ENCODE measurements at places on chromosomes 7 and 10.

- DNase-seq: no peak
Measured at GRCh38 chr10:116753759-116754158, 11.4 kb upstream of the HSPA12A start.

DNA sequence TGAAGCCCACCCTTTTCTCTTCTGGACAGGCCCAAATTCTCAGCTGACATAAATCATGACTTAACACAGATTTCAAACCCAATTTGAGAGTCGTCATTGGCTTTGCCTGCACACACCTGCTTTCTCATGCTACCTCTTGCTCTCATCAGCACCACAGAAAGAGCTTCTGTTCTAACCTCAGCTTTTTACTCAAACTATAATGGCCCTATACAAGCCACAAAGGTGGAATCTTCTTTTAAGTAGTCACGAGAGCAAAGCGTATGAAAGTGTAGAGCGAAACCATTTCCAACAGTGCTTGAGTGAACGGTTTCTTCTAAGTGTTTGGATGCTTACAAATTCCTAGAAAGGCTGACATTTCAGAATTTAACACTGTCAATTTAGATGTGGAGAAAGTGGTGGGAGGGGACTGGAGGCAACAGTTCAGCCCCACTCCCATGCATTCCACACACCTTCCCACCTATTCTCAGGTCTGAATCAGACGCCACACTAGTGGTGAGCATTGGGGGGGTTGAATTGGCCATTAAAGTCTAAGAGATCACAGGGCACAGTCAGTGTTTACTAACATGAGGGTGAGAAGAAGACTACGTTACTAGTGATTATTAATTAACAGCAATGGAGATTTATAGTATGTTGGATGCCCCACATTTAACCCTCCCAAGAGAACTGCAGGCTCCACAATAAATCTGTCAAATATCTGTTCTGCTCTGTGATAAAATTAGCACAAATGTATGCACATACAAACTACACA lies 114.0 kb downstream of the PRKCQ start:
- DNase-seq: no peak

DNA sequence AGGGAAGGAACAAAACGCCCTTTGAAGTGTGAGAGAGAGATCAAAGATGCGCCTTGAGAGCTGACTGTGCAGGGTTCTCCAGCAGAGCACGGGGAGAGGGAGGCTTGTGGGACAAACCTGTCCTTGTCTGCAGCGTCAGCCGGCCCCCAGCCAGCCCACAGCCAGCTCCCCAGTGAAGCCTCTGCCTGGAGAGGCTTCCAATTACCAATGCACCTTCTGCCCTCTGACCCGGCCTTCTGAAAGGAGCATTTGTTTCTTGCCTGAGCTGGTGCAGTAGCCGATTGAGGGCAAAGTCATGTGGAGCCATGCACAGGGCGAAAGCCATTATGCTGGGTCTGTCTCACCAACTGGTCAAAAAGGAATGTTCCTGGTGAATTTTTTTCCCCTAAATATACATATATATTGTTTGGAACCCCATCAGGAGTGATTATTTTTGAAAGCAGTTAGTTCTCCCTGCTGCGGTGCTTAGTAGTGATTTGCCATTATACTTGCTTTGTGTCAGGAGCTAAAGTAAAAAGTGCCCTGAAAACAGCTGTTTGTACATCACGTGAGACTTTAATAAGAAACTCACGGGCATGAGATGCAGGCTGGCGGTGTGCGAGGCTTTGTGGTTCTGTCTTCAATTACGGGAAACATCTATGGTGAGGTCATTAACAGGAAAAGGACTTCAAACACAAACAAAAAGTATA lies 268.6 kb downstream of the KLF6 start:
- no peak for DNase-seq

DNA sequence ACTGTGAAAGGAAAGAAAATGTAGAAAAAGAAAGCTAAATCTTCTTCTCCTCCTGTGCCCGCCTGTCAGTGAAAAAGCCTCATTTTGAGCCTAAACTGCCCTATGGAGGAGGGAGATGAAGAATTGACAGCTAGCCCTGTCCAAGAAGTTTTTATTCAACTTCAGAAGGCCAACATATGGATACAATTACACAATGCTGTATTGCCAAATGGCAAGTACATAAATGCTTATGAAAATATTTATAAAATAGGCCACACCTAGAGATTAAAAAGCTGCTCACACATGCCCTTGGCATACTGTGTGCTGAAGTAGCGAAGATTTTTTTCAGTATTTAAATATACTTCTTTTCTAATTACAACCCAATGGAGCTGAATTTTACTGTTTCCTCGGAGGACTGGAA lies 65.1 kb upstream of the NEBL start:
- DNase-seq: no peak

GRCh38 chr7:74351836-74352235 lies 62.6 kb downstream of the CLIP2 start:
- no peak for DNase-seq

Measured in NCI-H2081 treated with DMSO at 0.1 percent for 48 hours (cell line).